ENCODE measurements at places on chromosomes 16 and 17. TPM values are rescaled to one million over a fixed set of nuclear protein-coding genes. Genes with fewer than 3 reads are reported as not detected.

The FSCN2 gene
- 1.1 TPM for total RNA-seq

The TBC1D3K gene
- total RNA-seq: not detected

The KRT40 gene
- not detected for total RNA-seq

The SHCBP1 gene
- total RNA-seq: 4.3 TPM

The PYY gene
- 0.13 TPM for total RNA-seq

The SLC5A10 gene
- total RNA-seq: not detected

The HIRIP3 gene
- 14.2 TPM for total RNA-seq

The ATP6V0A1 gene
- 37.4 TPM for total RNA-seq

The TLCD3B gene
- not detected for total RNA-seq

The ZNF423 gene
- total RNA-seq: 1.0 TPM

The ASPA gene
- total RNA-seq: 0.48 TPM

The CDRT15L2 gene
- not detected for total RNA-seq

The KRTAP9-2 gene
- not detected for total RNA-seq

The AANAT gene
- not detected for total RNA-seq

The MPV17L gene
- not detected for total RNA-seq

The MYH8 gene
- total RNA-seq: not detected

The PYCARD gene
- total RNA-seq: 54.6 TPM

The ATXN2L gene
- 79.3 TPM for total RNA-seq

The KRTAP2-3 gene
- total RNA-seq: not detected

The PPP1R27 gene
- not detected for total RNA-seq

The GPR139 gene
- not detected for total RNA-seq

The CACNG3 gene
- not detected for total RNA-seq

The MMP15 gene
- 6.7 TPM for total RNA-seq

The CDRT4 gene
- 1.3 TPM for total RNA-seq

The CCL16 gene
- not detected for total RNA-seq

The PRDM7 gene
- 0.16 TPM for total RNA-seq

The JPH3 gene
- 0.08 TPM for total RNA-seq

The P2RX1 gene
- 0.48 TPM for total RNA-seq

The CD300A gene
- total RNA-seq: not detected

The OR4D1 gene
- total RNA-seq: 0.32 TPM

The HOXB7 gene
- 13.2 TPM for total RNA-seq

The TLCD2 gene
- 8.4 TPM for total RNA-seq

The RAMP2 gene
- 0.78 TPM for total RNA-seq

The CCT6B gene
- total RNA-seq: 0.56 TPM

The SLC6A2 gene
- total RNA-seq: not detected

The PITPNM3 gene
- 1.6 TPM for total RNA-seq
